ENCODE measurements at places on chromosomes 16 and 17.
A peak's percentile ranks its signal among the peaks of the same experiment; 100 is the strongest.

- no peak for DNase-seq
Measured at GRCh38 chr16:4556112-4556511, at the start of gene C16orf96. Gene C16orf96 (plus strand): TSS chr16:4556340. CDS start chr16:4556490, 150 bp downstream.

- DNase-seq: peak; percentile 82
Measured at GRCh38 chr17:82791532-82791931, 39.7 kb downstream of the TBCD start.

DNA sequence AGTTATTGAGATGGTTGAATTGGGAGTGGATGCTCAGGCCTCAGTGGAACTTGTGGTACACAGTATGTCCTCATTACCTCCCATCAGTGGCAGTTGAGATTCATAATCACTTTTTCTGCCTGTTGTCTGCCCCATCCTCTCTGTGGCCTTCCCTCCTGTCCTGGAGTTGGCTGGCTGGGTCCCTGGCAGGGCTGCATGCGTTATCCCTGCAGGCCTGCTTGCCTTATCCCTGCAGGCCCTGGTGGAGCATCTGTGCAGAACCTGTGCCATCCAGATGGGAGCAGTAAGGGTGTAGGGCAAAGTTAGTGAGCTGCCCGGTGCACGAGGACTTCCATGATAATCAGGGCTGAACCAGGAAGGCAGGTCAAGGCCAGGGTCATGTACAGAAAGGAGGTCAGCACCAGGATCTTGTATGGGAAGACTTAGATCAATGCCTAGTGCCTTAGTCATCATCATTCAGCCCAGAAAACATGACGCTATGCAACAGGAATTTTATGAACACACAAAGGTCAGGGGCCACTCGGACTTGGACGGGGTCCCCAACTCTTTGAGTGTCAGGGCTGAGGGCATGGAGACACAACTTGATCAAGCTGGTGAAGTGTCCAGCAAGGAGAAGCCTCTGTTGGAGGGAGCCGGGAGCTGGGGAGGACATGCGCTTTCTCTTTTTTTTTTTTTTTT is 47.2 kb downstream of the ABCC1 start:
- peak; percentile 95 for DNase-seq

DNA sequence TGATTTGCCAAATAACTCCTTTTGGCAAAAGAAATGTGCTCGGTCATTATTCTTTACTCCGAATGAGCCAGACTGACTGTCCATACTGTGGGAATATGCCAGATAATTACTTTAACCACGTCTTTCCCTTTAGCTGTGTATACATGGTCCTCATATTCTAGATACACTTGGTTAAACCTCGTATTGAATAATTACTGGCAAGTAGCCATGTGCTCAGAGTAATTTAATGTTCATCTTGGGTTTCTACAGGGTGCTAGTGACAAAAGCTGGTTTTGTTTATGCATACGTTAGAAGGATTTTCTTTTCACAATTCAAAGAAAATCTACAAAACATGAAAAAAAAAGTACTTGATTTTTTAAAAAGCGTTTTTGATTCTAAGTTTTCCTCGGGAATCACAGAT is 540.3 kb downstream of the KCNJ2 start:
- DNase-seq: no peak

GRCh38 chr16:82358161-82358560 is 188.1 kb upstream of the MPHOSPH6 start:
- no peak for DNase-seq

- no peak for DNase-seq
Measured at GRCh38 chr16:84751241-84751640, 51.4 kb downstream of the USP10 start.

DNA sequence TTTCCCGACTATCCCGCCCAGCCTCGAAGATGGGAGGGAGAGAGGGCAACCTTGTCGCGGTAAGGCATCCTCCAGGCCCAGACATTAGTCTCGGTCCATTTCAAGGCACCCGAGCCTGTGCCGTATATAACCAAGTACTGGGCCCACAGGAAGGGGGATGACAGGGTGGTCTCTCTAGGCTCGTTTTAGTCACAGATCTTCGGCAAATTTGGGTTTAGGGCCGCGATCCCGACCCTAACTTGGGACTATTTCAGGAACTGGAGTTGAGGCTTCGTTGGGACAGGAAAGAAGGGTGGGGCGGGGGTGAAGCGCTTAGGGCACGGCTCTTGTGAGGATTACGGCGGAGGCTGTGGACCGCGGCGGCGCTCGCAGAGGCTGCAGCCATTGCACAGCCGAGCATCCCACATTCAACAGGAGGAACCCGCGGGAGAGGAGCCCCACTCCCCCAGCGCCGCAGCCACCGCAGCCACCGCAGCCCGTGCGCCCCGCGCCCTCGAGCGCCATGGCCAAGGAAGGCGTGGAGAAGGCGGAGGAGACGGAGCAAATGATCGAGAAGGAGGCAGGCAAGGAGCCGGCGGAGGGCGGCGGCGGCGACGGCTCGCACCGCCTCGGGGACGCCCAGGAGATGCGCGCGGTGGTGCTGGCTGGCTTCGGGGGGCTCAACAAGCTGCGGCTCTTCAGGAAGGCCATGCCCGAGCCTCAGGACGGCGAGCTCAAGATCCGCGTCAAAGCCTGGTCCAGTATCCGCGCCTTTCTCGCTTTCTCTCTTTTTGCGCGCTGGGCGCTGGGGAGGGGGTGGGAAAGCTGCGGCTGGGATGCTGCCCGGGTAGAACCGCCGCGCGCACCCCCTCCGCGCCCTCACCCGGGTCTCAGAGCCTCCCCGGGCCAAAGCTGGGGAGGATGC is at the start of gene VAT1L:
TSS of gene VAT1L (plus strand) at position 384 of the 904 bp plus-strand sequence. CDS start at position 503, 119 bp downstream.
- peak; percentile 34 for DNase-seq

GRCh38 chr17:80750263-80750662 is 205.6 kb downstream of the RPTOR start:
- DNase-seq: no peak

GRCh38 chr17:49401971-49402611 is 12.6 kb downstream of the PHB1 start:
- no peak for DNase-seq

DNA sequence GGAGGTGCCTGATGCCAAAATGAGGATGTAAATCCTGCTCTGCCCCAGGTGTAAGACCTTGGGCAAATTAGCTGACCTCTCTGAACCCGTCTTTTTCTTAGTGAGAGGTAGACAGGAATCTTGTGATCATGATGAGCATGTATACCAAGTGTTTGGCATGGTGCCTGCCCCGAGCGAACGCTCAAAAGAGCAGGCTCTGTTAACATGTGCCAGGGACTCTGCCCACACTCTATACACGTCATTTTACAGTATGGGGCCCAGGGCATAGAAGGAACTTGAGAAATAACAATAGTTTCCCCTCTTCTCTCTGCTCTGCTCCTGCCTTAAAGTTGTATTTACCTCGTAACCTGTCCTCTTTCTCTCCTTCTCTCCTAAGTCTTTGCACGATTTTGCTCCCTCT is 9.3 kb upstream of the MAF start:
- no peak for DNase-seq

- DNase-seq: no peak
Measured at GRCh38 chr17:2259769-2260536, 43.6 kb downstream of the SMG6 start.

DNA sequence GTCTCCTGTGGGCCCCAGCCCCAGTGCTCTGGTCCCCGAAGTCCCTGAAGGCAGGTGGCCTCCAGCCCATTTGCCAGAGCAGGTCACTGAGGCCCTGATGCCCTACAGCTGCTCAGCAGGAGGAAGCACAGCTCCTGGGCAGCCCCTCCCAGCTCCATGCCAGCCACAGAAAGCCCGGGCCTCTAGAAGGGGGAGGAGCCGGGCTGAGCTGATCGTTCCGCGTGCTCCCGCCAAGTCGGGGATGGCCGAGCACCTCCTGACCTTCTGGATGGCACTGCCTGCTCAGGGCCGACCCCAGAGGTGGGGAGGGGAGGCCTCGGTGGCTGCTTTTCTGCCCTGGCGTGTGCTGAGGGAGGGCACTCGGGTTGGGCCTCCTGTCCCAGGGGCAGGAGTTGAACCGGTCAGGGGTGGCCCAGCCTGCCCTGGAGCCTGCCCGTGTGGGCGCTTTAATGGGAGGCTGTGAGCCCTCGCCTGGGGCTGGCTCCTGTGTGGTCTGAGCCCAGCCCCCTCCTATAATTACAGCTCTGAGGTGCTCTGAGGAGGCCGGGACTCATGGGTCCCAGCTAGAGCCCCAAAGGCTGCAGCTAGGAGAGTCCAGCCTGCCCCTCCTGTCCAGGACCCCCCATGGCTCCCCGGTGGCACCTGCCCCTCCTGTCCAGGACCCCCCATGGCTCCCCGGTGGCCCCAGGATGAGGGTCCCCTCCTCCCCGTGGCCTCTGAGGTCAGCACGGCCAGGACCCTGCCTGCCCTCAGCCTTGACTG is 29.7 kb downstream of the ZFPM1 start:
- DNase-seq: no peak

GRCh38 chr16:49559242-49559641 is 185.6 kb downstream of the C16orf78 start:
- no peak for DNase-seq

DNA sequence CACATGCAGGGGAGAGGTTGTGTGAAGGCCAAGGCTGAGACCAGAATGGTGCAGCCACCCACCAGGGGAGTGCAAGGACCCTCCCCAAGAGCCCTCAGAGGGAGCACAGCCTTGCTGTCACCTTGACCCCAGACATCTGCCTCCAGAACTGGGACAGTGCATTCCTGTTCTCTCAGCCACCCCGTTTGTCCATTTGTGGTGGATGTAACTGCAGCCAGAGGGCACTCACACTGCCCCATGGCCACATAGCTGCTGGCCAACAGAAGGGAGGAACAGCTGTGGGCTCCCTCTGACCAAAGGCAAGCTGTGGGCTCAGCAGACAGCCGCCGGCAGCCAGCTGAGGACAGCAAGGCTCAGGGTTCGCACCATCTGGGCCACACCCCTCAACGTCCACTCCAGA is 49.8 kb upstream of the KLHDC4 start:
- DNase-seq: no peak
